Dermis blood vessel endothelial cell (primary cell): ENCODE measurements at places on chromosomes 4 and X.
A peak's percentile ranks its signal among the peaks of the same experiment; 100 is the strongest.

- no peak for DNase-seq
These were observed 12.3 kb downstream of the CCDC160 start for GRCh38 chrX:134249241-134249640.

- no peak for DNase-seq
These were observed 4.0 kb downstream of the MRFAP1L1 start for GRCh38 chr4:6705646-6706045.

- no peak for DNase-seq
These were observed 12.4 kb downstream of the SH3KBP1 start for GRCh38 chrX:19875050-19875431.

DNA sequence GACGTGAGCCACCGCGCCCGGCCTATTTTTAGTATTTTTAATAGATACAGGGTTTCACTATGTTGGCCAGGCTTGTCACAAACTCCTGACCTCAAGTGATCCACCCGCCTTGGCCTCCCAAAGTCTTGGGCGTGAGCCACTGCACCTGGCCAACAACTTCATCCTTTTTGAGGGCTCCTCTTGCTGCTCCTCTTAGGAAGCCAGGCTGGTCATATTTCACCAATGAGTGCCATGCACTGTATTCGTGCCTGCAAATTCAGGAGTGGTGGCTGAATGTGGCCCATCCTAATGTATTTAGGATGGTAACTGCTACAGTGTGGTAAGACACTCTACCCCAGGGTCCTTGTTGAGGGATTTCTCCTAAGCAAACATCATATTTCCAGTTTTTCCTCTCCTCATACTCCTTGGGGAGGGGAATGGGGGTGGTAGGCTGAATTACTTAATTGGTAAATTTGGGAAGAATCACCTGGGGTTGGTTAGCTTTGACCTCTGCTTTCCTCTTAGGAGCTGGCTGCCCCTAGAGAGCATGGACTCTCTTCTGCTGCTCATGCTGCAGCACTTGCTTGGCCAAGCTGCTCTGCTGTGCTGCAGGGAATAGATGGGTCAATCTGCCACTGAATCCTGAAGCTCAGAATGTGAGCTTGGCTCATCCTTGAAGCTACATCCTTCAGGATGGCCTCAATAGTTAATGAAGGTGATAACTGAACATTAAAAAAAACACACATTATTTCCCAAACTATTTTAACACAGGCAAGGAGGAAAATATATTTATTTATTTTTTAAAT is 167.4 kb downstream of the HS3ST1 start:
- DNase-seq: no peak

DNA sequence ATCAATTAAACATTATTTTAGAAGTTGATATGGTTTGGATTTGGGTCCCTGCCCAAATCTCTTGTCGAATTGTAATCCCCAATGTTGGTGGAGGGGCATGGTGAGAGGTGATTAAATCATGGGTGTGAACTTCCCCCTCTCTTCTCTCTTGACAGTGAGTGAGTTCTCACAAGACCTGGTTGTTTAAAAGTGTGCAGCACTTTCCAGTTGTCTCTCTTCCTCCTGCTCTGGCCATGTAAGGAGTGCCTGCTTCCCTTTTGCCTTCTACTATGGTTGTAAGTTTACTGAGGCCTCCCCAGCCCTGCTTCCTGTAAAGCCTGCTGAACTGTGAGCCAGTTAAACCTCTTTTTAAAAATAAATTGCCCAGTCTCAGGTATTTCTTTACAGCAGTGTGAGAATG is 141.4 kb downstream of the GALNTL6 start:
- DNase-seq: no peak

GRCh38 chr4:143581331-143581946 is 67.9 kb downstream of the SMARCA5 start:
- peak; percentile 67 for DNase-seq

DNA sequence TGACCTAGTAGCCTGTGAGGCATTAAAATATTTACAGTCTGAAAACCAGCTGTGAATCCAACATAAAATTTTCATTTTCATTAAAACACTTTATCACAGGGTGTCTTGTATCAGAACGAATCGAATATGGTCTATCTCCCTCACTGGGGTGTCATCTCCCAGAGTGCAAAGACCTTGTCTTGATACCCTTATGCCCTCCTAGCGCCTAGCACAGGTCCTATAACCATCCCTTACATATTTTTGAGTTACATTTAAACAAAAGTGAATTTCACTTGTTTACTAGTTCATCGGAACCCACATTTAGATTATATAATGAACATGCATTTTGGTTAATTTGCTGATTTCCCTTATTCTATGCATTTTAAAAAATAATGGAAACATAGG is 14.0 kb downstream of the DIPK2B start:
- no peak for DNase-seq
